Ovary (tissue), 10 donors: ENCODE measurements at places on chromosomes 12 and 14. TPM values are rescaled to one million over a fixed set of nuclear protein-coding genes. Genes with fewer than 3 reads are reported as not detected.

DNA sequence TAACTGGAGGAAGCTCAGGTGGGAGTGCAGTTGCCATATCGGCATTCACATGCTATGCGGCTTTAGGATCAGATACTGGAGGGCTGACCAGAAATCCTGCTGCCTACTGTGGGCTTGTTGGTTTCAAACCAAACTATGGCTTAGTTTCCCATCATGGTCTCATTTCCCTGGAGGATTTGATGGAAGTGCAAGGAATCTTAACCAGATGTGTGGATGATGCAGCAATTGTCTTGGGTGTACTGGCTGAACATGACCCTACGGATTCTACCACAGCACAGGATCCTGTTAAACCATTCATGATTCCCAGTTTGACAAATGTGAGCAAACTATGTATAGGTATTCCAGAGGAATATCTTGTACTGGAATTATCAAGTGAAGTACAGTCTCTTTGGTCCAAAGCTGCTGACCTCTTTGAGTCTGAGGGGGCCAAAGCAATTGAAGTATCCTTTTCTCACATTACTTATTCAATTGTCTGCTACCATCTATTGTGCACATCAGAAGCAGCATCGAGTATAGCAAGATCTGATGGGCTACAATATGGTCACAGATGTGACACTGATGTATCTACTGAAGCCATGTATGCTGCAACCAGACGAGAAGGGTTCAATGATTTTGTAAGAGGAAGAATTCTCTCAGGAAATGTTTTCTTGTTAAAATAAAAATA is 42.9 kb downstream of the RALGAPA1 start:
- no peaks in the 10 kb centered on the region for H3K27me3 ChIP-seq
- no peak overlapping the region for H3K27ac ChIP-seq
- H3K4me1 ChIP-seq: no peaks in the 10 kb centered on the region
- H3K36me3 ChIP-seq: no peaks in the 10 kb centered on the region

- no peaks in the 10 kb centered on the region for H3K27me3 ChIP-seq
- no peaks in the 10 kb centered on the region for H3K36me3 ChIP-seq
- no peak for DNase-seq
- no peak overlapping the region for H3K27ac ChIP-seq
- H3K4me1 ChIP-seq: no peaks in the 10 kb centered on the region
Observed at GRCh38 chr14:34120185-34120977, 169.5 kb upstream of the EGLN3 start.

DNA sequence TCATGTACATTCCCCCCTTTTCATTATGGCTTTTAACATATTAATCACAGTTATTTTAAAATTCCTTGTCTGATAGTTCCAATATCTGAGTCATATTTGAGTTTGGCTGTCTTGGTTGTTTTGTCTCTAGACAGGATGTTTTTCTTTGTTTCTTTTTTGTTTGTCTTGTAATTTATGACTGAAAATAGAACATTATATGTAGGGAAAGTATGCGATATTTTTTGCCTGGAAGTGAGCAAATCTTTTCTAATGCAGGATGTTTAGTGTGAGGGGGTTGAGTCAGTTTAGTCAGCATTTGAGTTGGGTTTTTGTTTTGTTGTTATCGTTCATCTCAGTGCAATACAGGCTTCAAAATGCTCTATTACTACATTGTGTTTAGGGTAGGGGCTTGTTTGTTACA is 239.7 kb downstream of the SNAPC1 start:
- H3K4me3 ChIP-seq: no peak overlapping the region
- no peak overlapping the region for H3K27ac ChIP-seq
- no peaks in the 10 kb centered on the region for H3K36me3 ChIP-seq
- H3K27me3 ChIP-seq: no peaks in the 10 kb centered on the region
- no peaks in the 10 kb centered on the region for H3K4me1 ChIP-seq

GRCh38 chr12:123941000-123941399 is 31.6 kb downstream of the CCDC92 start:
- no peaks in the 10 kb centered on the region for H3K4me1 ChIP-seq
- H3K36me3 ChIP-seq: no peaks in the 10 kb centered on the region
- DNase-seq: no peak
- no peaks in the 10 kb centered on the region for H3K27me3 ChIP-seq

DNA sequence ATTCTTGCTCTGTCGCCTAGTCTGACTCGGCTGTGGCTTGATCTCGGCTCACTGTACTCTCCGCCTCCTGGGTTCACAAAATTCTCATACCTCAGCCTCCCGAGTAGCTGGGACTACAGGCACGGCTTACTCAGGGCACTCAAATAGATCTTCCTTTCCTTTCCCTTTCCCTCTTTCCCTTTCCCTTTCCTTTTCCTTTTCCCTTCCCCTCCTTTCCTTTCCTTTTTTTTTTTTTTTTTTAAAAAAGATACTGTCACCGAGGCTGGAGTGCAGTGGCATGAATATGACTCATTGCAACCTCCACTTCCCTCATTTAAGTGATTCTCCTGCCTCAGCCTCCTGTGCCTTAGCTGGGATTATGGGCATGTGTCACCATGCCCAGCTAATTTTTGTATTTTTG is 86.0 kb downstream of the AEBP2 start:
- no peak for DNase-seq
- no peak overlapping the region for H3K27ac ChIP-seq
- no peaks in the 10 kb centered on the region for H3K27me3 ChIP-seq
- no peak overlapping the region for H3K4me3 ChIP-seq

DNA sequence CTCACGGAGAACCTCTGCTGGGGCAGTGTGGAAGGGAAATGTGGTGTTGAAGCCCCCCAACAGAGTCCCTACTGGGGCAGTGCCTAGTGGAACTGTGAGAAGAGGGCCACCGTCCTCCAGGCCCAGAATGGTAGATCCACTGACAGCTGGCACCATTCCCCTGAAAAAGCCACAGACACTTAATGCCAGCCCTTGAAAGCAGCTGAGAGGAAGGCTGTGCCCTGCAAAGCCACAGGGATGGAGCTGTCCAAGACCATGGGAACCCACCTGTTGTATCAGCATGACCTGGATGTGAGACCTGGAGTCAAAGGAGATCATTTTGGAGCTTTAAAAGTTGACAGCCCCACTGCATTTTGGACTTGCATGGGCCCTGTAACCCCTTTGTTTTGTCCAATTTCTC is 363.5 kb upstream of the PRICKLE1 start:
- H3K27ac ChIP-seq: no peak overlapping the region
- H3K27me3 ChIP-seq: no peaks in the 10 kb centered on the region
- no peaks in the 10 kb centered on the region for H3K36me3 ChIP-seq
- H3K4me3 ChIP-seq: no peak overlapping the region
- H3K4me1 ChIP-seq: peaks cover 3% of the 10 kb centered on the region

GRCh38 chr12:2560356-2560755 is 234.4 kb upstream of the FKBP4 start:
- H3K4me1 ChIP-seq: no peaks in the 10 kb centered on the region
- no peak overlapping the region for H3K27ac ChIP-seq
- no peaks in the 10 kb centered on the region for H3K27me3 ChIP-seq
- no peaks in the 10 kb centered on the region for H3K36me3 ChIP-seq

DNA sequence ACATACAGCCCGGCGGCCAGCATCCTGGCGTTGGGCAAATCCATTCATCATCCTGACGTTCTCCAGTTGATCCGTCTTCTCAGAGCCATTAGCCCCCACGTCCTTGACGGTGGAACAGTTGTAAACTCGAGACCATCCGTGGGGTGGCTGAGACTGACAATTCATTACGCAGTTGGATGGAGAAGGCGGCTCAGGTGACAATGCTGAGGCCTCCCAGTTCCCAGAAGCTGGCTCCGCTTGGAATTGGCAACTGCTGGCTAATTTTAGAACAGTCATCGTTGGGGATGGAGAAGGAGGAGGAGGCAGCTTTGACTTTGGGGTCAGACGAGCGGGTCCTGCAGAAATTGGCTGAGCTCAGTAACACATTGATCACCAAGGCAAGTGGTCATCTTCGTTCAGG is 186.5 kb downstream of the PHETA1 start:
- no peak overlapping the region for H3K4me3 ChIP-seq
- no peak for DNase-seq
- no peak overlapping the region for H3K27ac ChIP-seq
- no peaks in the 10 kb centered on the region for H3K4me1 ChIP-seq
- no peaks in the 10 kb centered on the region for H3K36me3 ChIP-seq

GRCh38 chr14:93906341-93907329 is 20.5 kb upstream of the FAM181A start:
- no peak for DNase-seq
- H3K27me3 ChIP-seq: no peaks in the 10 kb centered on the region
- H3K4me1 ChIP-seq: no peaks in the 10 kb centered on the region
- no peak overlapping the region for H3K27ac ChIP-seq
- H3K36me3 ChIP-seq: no peaks in the 10 kb centered on the region

The TAS2R9 gene
- total RNA-seq: not detected

The KRT5 gene
- total RNA-seq: 1.3 TPM

The ARHGAP5 gene
- total RNA-seq: 139 TPM

The TSPAN11 gene
- 0.33 TPM for total RNA-seq
